ENCODE measurements at places on chromosomes 5 and 9.

DNA sequence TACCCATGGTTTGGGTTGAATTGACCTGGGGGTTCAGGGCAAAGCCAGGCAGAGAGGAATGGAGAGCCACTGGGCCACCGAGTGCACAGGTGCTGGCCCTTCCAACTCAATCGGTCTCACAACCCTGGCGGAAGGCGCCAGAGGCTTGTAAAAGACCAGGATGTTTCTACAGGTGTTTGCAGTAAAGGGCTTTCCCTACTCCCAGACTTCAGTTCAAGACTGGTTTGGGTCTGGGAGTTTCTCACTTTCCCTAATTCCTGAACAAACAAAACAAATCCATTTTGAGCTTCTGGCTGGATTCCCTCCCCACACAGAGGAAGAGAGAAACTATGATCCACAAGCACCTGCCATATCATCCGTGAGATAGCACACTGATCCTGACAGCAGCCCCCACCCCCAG lies 125.2 kb upstream of the KLF4 start:
- DNase-seq, result no peak

GRCh38 chr5:36654564-36654963 lies 48.2 kb downstream of the SLC1A3 start:
- no peak for DNase-seq

DNA sequence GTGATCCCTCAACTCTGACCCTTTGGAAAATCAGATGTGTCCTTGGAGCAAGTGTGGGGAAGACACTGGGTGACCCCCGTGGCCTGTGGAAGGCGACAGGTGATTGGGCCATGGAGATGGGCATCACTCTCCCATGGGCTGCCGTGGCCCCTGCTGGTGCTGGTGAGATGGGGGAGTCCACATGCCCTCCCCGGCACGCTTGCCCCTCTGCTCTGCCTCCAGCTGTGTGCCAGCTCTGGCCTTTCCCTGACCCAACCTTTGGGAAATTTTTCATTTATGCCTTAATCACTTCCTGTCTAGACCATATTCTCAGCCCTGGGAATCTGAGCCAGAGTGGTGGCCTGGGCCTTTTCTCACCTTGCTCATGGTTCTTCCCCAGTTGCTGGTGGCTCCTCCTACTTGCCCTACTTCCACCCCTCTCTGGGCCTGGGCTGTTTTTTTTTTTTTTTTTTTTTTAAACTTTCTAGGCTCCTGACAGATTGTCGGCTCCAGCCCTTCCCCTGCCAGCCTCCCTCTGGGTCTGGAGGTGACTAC lies 56.6 kb downstream of the RGS3 start:
- no peak for DNase-seq

GRCh38 chr5:142736247-142736632 lies 33.9 kb upstream of the ARHGAP26 start:
- no peak for DNase-seq

DNA sequence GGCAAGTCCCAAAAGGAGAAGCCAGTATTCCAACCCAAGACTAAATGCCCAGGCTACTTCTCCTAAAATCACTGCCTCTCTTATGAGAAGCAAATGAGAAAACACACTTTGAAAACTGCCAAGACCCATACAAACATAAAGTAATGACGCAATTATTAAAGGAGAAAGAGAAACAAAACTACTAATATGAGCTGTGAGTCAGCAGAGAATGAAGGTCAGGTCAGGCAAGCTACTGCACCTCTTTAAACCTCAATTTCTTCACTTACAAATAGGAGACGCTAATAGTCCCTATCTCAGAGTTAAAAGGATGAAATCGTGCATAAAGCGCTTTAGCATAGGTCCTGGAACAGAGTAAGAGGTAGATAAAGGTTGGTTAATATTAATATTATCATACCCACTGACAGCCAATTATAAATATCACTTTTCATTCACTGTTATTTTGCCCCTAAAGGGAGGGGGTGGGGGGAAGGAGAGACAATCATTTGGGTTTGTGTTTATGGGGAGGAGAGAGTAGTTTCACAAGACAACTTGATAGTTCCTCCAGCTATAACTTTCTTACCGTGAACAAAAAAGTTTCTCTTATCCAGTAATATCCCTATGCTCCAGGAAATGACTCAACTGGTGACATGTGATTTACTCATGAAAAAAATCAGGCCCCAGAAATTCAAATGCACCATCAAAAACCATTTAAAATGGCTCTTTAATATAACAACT lies 3.6 kb downstream of the PSMB7 start:
- no peak for DNase-seq

GRCh38 chr9:113583511-113584427 lies 120.2 kb downstream of the RGS3 start:
- no peak for DNase-seq

GRCh38 chr9:21995666-21996398 lies 1.2 kb downstream of the CDKN2B-AS1 start:
- DNase-seq, result peak; percentile 59

DNA sequence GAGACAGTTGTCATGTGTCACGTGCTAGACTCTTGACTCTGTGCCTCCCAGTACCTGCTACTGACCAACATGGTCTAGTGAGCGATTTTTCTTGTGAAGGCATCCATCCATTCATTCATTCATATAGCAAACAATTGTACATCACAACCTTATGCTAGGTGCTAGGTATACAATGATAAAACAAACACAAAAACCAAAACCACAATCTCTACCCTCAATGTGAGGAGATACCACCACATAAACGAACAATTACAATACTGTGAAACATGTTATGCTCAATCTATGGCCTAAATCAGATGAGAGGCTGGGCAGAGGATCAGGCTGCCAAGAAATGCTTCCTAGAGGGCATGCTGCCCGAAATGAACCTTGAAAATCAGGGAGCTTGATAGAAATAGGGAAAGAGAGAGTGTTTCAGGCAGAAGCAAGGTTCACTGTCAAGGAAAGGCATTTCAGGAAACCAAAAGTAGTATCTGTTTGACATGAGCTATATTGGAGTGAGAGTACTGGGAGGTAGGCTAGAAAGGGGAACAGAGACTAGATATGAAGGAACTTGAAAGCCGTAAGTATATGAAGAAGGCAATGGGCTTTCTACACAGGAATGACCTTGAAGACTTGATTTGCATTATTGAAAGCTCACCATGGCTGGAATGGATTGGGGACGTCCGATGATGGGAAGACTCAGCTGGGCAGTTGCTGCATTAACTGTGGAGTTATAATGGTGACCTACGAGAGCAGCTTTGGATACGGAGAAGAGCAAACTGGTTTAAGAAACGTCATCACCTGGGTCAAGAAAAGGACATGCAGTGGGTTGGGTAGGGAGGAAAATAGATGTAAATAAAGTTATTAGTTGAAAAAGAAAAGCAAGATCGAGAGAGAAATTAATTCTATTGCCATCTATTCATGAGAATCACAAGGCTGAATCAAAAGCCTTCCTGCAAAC lies 90.1 kb downstream of the THBS4 start:
- DNase-seq, result no peak

GRCh38 chr9:69443178-69443577 lies 118.2 kb downstream of the ENTREP1 start:
- DNase-seq, result no peak

GRCh38 chr5:81778642-81779041 lies 27.7 kb upstream of the SSBP2 start:
- no peak for DNase-seq

- no peak for DNase-seq
These were observed 261.2 kb downstream of the GADD45G start for GRCh38 chr9:89865981-89866380.

DNA sequence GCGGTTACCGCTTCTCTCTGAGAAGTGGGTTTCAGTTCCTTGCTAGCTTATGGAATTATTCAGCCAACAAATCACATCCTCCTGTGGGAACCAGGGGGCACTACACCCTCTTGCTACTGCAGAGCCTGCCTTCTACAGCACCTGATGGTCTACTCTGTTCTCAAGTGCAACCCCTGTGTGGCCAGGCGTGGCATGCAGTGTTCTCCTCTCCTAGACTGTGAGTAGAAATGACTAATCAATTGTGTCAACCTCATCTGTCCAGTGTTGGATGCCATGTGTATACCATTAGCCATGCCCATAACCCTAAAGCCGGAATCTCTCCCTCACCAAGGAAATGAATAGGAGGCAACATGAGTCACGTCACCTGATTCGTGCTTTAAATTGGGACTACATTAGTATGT lies 117.2 kb upstream of the LIFR start:
- DNase-seq, result no peak

- DNase-seq, result no peak
These were observed 32.7 kb downstream of the MTAP start for GRCh38 chr9:21835121-21835520.

DNA sequence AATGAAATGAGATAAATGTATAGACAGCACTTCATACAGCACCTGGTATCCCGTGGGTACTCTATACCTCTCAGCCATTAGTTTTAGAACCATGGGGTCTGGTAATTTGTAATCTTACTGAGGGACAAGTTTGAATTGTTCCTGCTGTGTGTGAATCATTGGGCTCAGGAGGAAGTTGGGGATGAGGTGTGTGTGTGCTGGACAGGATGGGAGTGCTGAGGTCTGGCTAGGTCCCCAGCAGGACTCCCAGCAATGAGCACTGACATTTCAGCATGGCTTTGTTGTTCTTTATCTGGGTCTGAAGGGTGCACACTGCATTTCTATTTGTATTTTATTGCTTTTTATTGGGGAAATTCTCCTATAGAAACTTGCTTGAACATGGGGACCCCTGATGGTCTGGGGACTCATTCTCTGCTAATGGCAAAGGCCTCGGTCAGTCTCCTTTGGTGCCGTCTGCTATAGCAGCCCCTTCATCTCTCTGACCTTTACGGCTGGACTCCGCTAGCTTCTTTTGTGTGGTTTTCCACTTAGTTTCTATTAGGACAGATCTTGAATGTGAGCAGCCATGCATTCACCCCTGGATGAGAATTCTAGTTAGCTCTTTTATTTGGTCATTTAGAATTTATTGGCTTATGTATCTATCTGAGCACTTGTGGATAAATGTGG lies 98.1 kb downstream of the SREK1 start:
- DNase-seq, result no peak

- DNase-seq, result peak; percentile 7
These were observed 16.1 kb downstream of the AMBP start for GRCh38 chr9:114061830-114062474.

DNA sequence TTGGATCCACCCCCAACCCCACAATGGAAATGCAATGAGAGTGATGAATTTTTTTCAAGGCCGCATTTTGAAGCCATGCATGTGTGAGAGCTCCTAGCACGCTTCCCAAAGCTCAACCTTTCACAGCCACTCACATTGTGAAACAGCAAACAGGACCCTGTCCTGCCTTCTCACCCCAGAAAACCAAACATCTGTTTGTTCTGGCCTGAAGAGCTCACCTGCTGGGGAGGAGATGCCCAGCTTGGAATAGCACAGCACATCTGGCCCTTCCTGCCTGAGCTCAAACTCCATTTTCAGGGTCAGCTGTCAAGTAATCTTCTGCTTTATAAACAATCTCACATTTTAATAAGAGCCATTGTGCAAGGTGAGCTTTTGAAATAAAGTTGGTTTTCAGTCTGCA lies 54.8 kb downstream of the SAXO1 start:
- no peak for DNase-seq

DNA sequence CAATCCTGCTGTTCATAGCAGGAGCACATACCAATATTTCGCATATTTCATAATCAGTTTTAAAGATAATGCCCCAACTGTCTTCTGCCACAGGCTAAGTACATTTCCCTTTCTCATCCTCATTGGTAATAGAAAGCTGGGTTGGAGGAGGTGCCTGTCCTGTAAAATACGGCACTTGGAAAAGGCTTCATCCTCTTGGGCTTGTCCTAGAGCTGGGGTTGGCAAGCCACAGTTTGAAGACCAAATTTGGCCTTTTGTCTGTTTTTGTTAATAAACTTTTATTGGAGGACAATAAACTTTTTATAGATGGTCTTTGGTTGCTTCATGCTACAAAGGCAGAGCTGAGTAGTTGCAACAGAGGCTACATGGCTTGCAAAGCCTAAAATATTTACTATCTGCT lies 997.8 kb upstream of the CDH18 start:
- DNase-seq, result no peak

DNA sequence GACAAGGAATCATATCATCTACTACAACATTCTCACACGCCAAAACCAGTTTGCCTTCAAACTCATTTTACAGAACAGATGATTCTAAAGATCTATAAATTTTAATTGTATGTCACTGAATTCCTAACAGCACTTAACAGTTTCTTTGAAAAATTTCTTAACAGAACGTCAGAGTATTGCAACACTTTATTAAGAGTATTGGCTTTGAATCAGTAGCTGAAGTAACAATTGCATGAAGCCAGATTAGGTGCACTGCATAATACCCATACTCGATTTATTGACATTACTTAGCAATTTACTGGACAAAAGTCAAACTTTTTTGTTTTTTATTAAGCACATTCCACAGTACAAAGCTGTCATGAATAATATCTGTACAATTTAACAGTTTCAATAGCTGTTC lies 75.8 kb downstream of the SMIM23 start:
- no peak for DNase-seq

- DNase-seq, result no peak
These were observed 78.2 kb downstream of the GTF3C4 start for GRCh38 chr9:132748450-132748849.

- DNase-seq, result no peak
These were observed 125.2 kb downstream of the EDIL3 start for GRCh38 chr5:84259283-84260045.

DNA sequence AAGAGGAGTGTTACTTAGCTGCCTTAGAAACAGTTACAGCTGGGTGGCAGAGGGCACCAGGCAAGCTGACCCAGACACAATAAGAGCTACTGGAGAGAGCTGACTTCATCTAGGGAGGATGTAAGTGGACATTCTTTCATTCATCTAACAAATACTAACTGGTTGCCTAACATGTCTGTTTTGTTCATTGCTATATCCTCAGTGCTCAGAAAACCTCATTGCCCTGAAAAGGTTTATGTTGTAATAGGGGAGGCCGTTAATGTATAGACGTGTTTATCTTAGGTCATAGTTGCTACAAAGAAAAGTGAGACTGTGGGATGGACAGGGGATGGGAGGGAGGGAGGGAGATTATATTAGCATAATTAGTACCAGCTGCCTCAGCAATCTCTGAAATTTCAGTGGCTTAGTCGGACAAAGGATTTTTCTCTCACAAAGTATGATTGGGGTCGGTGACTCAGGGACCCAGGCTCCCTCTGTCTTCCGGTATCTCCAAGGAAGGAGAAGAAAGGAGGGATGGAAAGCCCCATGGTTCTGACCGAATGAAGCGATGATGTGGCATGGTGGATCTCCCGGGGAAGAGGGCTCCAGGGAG lies 2.6 kb upstream of the SNX18 start:
- DNase-seq, result no peak

DNA sequence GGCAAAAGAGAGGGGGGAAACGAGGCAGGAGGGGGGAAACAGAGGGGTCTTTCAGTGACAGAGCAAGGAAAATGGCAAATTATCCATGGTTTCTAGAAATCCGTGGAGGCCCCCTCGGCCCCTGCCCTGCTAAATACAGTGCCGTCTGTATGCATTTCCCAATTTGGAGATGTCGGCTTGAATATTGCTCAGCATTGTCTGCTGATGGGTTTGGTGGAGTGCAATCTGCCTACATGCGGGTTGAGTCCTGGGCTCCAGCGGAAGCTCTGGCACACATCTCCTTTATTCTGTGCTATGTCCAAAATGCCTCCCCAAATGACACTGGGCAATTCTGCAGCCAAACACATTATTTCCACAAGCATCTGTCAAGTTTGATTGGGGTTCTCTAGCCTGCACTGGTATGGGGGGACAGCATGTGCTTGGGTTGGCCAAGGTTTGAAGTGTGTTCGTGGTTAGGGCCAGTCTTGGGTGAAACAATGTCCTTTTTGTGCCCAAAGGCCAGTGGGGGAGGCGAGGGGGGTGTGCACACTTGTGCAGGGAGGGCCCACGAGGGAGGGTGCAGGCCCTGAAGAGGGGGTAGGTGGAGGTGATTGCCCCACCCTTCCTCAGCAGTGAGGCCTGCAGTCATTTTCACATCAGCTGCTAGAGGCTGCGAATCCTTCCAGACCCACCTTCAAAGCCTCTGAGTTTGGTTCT lies 6.2 kb upstream of the NEUROG1 start:
- DNase-seq, result no peak

All from right atrium auricular region (tissue), 2 donors.